ENCODE measurements at places on chromosomes 2 and 18.

DNA sequence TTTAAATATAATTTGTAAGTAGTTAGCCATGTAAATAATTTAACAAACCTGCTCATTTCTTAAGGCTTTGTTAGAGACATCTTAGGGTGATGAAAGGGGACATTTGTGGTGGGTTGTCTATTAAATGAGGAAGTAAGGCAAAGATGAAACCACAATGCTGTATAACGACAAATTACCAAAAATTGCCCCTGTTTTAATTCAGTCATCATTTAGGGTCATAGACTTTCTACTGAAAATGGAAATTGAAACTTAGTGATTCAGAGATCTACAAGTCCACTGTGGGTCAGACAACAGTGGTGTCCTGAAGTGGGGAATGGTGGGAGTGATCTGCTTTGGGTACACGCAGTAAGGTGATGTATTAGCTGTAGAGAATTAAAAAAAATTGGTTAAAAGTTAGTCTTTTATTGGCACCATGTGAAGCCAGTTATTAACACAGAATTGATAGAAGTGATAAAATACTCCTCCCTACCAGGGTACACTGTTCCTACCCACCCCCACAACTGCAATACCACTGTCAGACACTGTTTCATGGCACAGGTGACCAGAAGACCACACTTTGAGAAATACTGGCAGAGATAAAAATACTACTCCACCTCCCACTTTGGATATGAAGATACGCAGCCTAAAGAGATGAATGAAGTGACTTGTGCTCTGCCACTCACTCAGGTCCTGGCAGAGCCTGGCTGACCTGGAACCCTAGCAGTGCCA lies 13.4 kb downstream of the CERS6 start:
- DNase-seq: no peak

GRCh38 chr2:134739879-134740301 lies 21.1 kb upstream of the TMEM163 start:
- DNase-seq: no peak

DNA sequence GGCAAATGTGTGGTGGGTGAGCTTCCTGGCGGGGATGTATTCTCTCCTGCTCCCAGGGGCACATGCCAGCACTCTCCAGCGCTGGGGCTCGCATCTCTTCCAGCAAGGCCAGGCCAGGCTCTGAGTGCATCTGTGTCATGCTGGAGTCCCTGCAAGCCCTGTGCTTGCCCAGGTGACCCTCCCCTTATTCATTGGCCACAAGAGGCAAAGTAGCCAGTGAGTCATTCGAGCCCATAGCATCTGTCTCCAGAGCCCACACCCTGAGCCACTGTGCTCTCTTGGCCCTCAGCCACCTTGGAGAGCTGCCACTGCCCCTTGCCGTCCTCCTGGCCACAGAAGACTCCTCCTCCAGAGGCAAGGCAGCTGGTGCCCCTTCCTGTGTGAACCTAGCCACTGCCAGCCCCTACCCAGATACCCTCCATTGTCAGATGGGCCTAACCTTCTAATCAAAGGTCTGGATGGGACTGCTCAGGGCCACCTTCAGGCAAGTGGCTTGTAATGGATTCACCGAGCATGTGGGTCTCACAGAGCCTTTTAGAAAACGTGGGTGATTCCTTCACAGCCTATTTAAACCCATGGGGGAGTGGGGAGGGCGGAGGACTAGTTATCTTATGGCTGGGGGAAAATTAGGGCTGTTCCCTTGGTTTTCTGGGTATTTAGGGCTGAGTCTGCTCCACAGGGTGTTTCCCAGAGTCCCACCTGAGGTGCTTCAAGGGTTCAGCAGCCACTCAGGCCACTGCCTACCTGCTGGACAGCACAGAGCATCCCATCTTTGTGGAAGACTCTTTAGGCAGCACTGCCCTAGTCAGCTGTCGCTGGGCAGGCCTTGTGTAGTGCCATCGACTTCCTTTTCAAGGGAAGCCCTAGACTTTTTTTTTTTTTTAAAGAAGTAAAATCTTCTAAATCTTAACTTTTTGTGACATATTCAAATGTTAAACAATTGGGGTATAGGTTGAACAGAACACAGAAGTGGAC lies 137.4 kb downstream of the ACOXL start:
- no peak for DNase-seq

- peak; percentile 81 for DNase-seq
Observed at GRCh38 chr2:136015699-136016098, 30.3 kb upstream of the DARS1 start.

Measured in SK-N-DZ (cell line).